Activated naive CD4-positive, alpha-beta T cell treated with anti-CD3 and anti-CD28 coated beads for 36 hours (primary cell): ENCODE measurements at places on chromosomes 3 and 15.

DNA sequence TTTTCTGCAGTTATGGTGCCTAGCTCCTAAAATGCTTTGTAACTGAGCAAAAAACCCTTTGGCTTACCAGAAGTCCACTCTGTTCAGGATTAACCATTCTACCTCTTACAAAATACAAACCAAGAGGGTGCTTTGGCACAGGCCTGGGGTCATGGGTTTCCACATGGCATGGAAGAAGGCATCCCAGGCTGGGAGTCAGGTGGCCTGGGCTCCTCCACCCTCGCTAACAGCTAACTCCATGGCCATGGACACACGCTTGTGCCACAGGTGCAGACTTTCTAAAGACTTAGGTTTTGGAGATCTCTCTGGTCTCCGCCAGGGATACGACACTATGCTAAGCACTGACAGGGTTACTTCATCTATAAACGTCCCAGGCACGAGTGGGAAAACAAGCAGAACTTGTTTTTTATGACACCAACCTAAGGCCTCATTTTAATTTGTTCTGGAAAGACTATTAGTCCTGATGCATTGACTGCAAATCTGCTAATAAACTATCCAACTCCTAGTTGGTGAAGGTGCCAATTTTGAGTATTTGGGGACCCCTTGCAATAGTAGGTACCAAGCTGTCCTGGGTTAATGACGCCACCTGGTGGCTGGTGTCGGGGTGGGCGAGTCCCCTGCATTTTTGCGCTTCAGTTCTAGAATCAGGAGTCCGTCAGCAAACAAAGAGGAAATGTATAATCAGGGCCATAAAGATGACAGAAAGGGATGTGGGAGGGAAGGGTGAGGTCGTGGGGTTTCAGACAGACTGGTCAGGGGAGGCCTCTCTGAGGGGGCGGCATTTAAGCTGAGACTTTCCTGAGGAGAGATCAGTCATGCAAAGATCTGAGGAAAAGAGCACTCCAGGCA is 10.3 kb upstream of the ALDH1A3 start:
- peak; percentile 40 for DNase-seq

GRCh38 chr15:72372361-72372760 is 3.5 kb downstream of the HEXA start:
- DNase-seq, result no peak

DNA sequence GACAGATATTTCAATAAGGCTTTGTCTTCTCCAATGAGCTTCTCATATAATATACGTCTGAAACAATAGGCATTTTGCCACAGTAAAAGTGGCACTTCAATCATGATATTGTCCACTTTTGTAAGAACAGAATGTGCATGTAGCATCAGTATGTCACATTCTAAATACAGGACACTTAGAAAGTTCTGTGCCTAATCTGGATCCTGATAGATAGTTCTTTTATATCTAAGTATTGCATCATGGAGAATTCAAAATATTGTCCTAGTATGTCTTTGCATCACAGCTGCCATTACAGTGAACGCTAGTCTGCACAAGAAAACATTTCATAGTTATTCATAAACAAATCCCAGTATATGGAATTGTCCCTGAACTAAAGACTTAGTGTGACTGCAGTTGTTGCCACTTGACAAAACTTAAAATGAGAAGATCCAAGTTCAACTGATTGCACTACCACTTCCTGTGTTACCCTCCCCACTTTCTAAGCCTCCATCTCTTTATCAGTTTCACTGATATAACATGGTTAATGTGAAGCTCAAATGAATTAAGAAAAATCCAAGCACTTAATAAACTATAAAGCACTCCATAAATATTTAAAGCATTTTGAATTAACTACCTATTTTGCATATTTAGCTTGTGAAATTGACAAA is 19.6 kb downstream of the LRRFIP2 start:
- no peak for DNase-seq

- DNase-seq, result no peak
Observed at GRCh38 chr3:31953091-31953490, 28.0 kb downstream of the OSBPL10 start.

DNA sequence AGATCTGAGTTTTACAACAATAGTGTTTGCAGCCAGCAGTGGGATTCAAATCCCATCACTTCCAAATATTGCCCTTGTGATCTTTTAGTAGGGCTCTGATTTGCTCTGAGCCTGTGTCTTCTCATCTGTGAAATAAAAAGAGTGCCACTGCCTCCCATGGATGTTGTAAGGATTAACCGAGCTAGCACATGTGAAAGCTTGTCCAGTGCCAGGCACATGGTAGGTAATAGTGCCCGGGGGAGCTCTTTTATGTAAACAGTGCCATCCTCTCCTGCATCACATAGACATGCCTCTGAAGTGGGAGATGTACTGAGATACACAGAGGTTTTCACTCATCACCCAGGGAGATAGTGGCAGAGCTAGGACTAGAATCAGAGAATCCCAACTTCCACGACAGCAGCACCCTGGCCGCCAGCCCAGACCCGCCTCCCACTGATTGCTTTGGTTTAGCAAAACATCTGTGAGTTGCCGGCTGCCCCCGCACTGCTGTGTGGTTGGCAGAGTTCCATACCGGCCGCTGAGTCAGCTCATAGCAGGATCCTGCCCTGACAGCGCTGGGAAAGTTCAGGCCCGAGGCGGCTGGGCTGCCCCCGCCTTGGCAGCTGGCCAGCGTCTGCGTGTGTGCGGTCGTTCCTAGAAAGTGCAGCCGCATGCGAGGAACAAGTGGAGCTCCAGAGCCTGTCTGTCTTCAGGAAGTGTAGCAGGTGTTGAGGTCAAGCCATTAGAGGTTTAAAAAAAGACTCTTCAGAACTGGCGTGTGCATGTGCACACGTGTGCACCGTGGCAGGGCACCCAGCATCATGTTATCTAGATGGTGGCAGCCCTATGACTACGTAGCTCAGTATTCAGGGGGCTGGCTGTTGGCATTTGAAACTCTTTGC is 5.0 kb downstream of the ARID3B start:
- DNase-seq, result peak; percentile 98

DNA sequence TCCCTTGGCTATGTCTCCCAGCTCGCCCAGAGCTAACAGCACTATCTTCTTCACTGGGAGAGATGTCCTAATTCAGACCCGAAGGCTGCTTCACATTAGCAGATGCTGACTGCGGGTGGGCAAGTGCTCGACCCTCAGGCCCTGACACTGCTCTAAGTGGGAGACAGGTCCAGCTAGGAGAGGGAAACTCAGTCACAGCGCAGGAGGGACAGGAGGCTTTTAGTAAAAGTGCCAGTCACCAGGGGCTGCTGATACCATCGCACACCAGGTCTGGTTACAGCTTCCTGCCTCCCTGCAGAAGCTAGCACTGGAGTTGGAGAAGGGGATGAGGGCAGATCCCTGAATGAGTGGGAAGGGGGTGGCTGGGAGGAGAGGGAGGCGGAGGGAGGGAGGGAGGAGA is 365.8 kb upstream of the RGMA start:
- DNase-seq, result no peak

GRCh38 chr15:70025413-70026296 is 72.1 kb downstream of the TLE3 start:
- DNase-seq, result no peak

DNA sequence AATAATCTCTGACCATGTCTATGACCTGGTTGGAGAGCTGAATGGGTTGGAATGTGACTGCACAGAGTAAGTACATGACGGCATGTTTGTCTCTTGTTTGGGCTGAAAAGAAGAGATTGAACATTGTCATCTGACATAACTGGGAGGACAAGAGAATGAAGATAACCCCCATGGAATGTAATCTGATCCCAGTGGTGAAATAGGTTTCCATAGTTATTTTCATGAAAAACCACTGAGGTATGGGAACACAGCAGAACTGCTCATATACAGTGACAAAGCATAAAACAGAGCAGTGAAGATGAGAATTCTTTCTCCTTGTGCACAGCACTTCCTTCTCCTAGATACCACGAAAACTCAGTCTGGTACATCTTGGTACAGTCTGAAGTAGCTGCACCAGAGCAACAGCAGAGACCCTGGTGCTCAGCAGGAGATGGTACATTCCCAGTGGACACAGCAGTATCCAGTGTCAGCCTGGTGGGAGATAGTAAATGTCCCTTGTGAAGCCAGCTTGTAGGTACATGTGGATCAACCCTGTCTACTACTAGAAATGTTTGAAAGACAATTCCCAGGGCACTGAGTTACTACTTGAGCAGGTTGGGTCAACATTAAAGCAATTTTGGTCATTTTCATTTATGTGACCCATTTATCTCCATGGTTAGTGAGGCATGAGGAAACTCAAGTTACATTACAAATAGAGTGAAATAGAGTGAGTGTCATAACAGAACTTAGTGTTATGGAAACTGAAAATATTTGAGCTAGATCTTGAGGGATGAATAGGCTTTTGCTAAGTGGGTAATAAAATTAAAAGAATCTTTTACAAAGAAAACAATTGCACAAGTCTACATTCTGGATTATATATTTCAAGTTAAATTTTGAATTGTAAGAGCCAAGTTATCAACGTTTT is 178.3 kb downstream of the SUCNR1 start:
- no peak for DNase-seq

DNA sequence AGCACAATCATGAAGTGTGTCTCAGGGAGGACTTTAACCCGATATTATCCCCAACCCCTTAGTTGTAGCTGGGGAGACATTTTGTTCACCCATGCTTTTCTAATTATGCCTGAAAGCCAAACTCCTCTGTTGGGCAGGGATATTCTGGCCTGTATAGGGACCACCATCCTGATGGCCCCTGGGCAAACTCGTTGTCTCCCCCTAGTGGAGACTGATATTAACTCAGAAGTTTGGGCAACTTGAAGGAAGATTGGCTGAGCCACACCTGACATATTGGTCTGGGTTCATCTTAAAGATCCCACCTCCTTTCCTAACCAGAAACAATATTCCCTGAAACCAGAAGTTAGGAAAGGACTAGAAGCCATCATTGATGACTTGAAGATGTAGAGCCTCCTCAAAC is 42.3 kb downstream of the TM4SF18 start:
- peak; percentile 12 for DNase-seq

DNA sequence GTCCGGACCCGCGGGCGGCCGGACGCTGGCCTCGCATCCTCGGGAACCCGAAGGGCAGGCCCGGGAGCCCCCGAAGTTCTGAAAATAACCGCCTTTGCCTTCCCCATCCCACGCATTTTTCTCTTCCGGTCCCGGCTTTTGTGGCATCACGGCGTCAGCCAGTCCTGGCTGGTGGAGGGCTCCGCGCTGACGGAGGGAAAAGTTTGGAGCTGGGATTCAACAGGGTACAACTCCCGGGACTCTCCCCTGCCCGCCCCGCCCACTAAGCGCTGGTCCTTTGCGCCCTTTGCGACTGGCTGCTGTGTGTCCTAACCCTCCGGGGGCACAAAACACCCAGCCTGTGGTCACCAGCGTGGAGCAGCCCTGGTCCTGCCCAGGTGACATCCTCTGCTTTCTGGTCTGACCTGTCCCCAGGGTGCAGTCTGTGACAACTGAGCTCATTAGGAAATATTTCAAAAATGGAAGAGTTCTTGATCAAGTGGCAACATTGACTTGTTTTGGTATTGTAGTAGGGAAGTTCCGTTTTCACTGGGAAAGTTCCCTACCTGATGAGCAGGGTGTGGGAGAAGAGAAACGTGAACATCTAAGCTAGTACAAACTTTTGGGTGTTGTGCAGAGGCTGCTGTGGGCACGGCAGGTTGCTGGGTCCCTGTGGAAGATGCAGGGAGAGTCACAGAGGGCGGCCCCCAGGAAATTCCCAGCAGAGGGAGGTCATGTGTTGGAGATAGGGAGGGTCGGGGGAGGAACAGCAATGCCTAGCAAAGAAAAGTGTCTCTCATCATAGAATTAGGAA is 775 bp downstream of the ARNT2 start:
- DNase-seq, result peak; percentile 34

GRCh38 chr3:159273070-159273469 is 471.2 kb downstream of the MFSD1 start:
- no peak for DNase-seq

DNA sequence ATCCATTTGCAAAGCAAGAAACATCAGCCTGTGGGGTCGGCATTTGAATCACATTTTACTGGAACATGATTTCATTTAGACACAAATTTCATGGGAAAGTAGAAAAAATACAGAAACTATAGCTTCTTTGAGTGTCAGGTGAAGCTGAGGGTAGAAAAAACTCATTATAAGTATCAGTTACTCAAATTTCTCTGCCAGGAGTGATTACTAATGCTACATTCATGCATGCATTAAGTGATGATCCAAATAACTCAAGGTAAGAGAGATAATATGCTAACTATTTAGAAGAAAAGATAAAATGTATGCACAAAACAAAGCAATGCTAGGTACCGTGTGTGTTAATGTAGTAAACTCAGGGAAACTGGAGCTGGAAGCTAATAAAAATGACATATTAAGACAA is 406.0 kb downstream of the GAP43 start:
- no peak for DNase-seq

GRCh38 chr3:64530434-64531049 is 157.3 kb downstream of the ADAMTS9 start:
- peak; percentile 54 for DNase-seq

- DNase-seq, result no peak
Observed at GRCh38 chr3:178079966-178080365, 456.3 kb upstream of the KCNMB2 start.

DNA sequence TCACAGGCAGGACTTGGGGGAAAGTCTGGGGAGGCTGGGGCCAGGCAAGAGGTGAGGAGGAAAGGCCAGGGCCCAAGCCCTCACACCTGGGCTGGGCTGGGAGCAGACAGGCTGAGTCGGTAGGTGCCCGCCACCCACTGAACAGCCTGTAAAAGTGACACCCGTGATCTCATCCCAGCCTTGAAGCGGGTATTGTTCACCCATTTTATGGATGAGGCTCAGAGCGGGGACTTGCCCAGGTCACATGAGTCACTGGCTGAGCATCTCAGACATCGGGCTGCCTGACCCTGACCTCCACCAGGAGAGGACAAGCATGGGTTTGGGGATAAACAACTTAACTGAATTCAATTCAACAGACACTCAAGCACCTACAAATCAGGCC is 52.0 kb upstream of the CTSH start:
- DNase-seq, result no peak

GRCh38 chr3:186976837-186977750 is 46.8 kb downstream of the ST6GAL1 start:
- no peak for DNase-seq

GRCh38 chr3:127688416-127689265 is 15.9 kb downstream of the ABTB1 start:
- DNase-seq, result no peak

DNA sequence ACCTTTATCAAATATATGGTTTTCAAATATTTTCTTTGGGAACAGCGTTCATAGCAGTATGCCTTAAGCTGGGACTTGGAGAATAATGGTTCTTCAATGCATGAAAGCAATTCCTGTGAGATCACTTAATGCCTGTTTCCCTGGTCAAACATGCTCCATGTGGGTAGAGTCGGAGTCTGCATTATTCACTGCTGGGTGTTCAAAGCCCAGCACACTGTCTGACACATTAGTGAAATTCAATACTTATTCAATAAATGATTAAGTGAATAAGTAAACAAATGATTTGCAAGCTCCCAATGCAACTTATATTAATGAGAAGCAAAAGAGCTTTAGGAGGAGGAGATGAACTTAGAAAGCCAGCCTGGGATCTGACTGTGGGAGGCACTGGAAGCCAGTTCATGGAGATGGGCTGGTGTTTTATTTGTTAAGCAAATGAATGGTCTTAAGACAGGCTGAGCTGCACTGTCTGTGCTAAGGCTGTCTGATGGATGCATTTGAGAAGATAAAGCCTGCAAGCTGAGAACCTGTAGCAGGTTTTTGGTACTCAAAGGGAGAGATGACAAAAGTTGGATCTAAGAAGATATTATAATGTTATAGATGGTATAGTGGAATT is 490.8 kb downstream of the MCTP2 start:
- DNase-seq, result no peak

GRCh38 chr3:85370341-85370740 is 411.6 kb downstream of the CADM2 start:
- DNase-seq, result no peak
